ENCODE measurements at places on chromosomes 5 and 9. TPM values are rescaled to one million over a fixed set of nuclear protein-coding genes. Genes with fewer than 3 reads are reported as not detected.

DNA sequence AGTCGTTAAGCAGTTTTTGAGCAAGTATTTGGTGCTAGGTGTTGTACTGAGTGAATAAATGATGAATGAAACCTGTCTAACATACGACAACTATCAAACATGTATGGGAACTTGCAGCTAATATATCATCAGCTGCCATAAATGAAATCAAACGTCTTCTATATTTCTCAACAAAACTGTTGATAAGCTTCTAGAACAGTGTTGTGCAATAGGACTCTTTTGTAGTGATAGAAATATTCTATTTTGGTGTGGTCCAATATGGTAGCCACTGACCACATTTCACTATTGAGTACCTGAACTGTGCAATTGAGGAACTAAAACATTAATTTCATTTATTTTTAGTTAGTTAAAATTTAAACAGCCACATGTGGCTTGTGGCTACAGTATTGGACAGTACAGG, 16.3 kb upstream of the FYB1 start:
- DNase-seq: no peak

ZDHHC11B gene
- 20.6 TPM for total RNA-seq

DNA sequence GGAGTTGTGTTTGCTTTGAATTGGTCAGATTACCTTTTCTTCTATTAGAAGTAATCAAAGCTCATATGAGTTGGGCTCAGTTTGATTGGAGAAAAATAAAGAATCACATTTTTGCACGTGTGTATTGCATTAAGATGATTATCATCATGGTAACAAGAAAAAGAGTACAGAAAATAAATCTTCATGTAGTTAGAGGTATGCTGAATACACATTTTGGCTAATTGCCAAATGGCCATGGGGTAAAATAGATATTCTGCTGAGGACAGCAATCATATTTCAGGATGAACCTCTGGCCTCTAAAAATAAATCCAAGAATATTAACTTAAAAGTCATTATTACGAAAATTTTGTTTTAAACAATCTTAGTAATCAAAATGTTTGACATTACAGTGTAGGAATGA, 38.9 kb upstream of the GNAQ start:
- DNase-seq: no peak

- no peak for DNase-seq
Measured at GRCh38 chr5:158464383-158464782, 605.4 kb upstream of the CLINT1 start.

FAM169A gene
- total RNA-seq: 12.6 TPM

DNA sequence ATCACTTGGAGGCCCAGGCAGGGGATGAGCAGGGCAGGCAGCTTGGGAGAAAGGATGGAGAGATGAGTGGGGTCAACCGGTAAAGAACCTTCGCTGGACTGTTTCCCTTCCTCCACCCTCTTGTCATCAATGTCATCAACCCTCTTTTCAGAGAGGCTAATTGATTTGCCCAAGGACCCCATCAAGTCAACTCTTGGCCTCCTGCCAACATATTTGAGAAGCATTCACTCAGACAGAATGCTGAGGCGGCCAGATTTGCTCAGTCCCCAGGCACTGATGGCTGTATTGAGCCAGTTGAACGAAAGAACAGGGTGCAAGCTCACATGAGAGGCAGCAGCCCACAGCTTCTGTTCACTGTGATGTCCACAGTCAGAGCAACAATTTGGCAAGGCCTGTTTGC, 193.5 kb downstream of the RFK start:
- DNase-seq: no peak

DNA sequence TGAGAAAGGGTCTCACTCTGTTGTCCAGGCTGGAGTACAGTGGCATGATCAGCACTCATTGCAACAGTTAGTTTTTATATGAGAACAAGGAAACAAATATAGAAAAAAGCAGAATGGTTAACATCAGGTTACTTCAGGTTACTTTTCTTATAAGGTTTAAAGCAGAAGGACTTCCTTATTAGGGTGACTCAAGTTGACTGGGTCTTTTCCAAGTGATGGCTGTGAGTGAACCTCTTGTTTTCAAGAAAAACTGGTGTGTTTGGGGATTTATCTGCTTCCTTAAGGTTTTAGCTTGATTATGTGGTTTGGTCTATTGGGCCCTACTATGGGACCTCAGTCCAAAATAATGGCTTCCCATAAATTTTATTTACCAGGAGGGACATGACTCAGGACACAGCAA, 99.2 kb downstream of the ARRDC3 start:
- DNase-seq: no peak

- no peak for DNase-seq
Measured at GRCh38 chr9:114995681-114996221, 65.4 kb upstream of the TNFSF8 start.

GRCh38 chr9:105067895-105068580, 140.1 kb upstream of the ABCA1 start:
- no peak for DNase-seq

GRCh38 chr5:55665065-55665464, 47.1 kb downstream of the SLC38A9 start:
- DNase-seq: no peak
